ENCODE measurements at places on chromosomes 16 and 17. TPM values are rescaled to one million over a fixed set of nuclear protein-coding genes. Genes with fewer than 3 reads are reported as not detected.

The TSNAXIP1 gene
- 0.91 TPM for total RNA-seq

DNA sequence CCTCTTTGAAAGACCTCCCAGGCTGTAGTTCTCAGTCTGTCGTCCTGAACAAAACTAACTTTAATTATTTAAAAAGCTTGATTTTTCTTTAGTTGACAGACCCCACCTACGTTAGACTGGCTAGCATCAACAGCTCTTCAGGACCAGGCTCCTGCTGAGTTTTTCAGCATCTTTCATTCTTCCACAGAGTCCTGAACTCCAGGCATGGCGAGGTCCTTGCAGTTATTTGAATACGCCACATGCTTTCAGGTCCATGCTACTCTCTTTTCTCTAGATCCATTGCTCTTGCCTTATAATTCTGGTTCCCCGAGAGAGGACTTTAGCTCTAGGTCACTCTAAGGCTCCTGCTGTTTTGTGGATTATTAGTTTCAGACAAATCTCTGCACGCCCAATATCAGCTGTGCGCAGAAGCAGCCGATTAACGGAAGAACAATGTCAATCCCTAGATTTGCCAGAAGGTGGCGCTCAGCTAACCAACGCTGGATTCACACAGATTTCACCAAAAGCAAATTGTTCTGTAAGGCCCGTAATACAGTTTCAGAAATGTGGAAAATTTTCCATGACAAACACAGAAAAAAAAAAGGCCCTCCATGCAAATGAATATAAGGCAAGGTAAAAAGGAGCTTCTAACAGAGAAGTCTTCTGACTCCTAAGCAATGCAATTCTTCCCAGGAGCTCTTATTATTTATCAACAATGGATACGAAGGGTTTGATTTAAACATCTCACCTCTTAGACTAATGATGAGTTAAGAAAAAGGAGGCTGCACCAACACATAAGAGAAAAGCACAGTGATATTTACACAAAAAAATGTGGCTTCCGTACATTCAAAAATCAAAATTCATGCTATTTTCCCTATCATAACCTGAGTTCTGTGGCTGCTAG is 33.5 kb upstream of the BCO1 start:
- peak; percentile 46 for DNase-seq

The NLRC3 gene
- 74.0 TPM for total RNA-seq

GRCh38 chr16:60478810-60479209 is 1557.4 kb downstream of the CDH8 start:
- DNase-seq = no peak

DNA sequence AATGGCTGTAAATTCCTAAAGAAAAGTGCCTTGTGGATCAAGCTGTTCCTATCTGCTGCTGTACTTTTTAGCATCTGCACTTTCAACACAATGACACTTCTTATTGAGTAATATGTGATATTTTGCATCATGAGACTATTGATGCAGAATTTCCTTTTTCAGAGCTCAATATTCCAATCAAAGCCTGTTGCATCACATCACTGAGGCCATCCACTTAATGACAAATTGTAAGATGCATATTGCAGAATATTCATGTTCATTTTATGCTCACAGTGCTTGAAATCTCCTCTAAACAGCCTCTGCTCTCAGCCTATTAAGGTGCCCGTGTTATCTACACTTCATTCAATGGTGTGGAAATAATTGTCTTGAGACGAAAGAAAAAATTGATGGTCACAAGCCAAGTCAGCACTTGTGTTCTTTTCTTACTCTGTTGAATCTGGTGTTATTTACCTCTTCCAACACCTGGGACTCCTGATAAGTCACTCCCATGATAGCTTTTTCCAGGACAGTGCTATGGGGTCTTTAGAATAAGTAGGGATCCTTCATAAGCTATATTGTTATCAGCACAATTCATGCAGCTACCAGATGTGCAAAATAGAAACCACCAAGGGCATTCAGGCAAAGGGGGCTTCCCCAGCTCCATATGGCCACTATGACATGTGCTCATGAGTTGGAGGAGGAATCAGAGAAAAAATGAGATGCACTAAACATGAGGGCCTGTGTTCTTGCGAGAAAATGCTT is 9.3 kb upstream of the SKAP1 start:
- DNase-seq = peak; percentile 47

- DNase-seq = no peak
These were observed 145.5 kb downstream of the NTN1 start for GRCh38 chr17:9166788-9167187.

The KRTAP4-9 gene
- not detected for total RNA-seq

DNA sequence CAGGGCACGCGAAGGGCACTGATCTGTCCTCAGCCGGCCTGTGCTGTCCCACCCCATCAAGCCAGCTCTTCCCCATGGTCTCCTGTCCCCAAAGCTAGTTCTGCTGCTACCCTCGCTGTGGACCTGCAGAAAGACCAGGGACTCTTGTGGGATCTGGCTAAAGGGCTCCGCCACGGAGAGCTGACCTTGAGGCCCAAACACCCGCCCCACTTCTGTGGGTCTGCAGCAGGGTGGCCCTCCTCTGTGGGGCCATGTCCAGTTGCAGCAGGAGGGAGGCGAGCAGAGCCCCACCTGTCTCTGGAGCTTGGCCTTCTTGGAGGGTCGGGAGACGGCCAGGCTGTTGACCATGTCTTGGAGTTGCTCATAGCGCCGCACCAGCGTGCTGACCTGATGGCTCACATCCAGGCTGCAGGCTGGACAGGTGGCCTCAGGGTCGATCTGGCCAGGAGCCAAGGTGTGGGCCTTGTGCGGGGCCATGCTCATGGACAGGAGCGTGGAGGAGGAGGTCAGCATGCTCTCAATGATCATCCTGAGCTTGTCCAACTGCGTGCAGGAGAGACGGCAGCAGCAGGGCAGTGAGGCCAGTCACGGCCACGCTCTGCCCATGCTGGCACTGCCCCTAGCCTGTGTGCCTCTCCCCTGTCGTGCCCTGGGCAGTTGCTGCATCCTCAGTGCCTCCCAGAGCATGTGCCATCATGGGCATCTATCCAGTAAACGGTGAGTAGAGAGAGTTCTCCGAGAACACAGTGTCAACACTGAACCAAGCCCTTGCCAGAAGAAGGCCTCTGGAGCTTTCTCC is 16.6 kb downstream of the UBALD2 start:
- DNase-seq = no peak

The ALDH3A1 gene
- not detected for total RNA-seq

The TPSG1 gene
- total RNA-seq = not detected

DNA sequence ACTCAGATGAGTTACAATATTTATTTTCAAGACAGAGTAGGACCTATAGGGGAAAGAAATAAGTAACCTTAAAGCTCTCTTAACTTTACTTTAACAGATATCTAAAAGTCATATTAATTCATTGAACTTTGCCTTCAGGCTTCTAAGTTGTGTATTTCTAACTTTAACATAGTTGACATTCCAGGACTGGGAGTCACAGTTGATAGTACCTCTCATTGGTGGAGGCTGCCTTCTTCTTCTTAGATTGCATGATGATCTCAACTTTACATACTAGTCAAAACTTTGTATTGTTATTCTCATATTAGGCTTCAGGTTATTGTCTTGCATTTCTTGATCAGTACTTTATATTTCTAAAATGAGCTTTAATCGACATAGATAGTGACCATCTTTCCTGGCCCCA is 350.1 kb upstream of the KIF2B start:
- DNase-seq = no peak

The RPL26 gene
- total RNA-seq = 3,139 TPM
